ENCODE measurements at places on chromosomes 12 and 14.

GRCh38 chr14:44988694-44989093, 26.7 kb downstream of the TOGARAM1 start:
- no peak for DNase-seq

DNA sequence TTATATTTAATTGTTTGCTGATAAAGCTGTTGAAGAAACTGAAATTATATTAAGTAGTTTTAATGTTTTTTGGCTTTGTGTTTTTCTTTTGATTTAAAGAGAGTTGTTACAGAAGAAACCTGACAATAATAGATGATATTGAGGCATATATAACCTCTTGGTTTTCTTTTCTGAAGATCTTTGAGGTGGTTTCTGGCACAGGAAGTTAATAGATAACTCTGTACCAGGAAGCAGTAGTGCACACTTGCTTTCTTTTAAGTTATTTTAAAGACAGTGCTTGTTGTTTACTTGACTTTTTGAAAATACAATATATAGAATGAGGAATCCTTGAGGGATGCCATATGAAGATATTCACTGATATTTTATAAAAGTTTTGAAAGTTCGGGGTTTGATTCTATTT, 209.0 kb upstream of the FBXO33 start:
- no peak for DNase-seq

GRCh38 chr14:81464253-81465002, 64.3 kb upstream of the STON2 start:
- no peak for DNase-seq

DNA sequence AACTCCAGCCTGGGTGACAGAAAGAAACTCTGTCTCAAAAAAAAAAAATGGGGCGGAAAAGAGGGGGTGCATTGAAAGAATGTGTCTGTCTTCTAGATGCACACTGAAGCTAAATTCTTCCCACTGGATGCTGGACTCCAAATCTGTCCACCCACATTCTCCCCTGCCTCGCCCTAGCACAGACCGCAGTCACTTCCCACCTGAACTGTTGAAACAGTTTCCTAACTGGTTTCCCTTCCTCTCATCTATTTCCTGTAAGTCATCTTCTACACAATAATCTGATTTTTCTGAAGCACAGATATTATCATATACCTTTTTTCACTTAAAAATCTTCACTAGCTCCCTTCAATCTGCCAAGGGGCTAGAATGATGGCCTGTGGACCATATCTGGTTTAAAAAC, 1.5 kb upstream of the HCAR1 start:
- no peak for DNase-seq

DNA sequence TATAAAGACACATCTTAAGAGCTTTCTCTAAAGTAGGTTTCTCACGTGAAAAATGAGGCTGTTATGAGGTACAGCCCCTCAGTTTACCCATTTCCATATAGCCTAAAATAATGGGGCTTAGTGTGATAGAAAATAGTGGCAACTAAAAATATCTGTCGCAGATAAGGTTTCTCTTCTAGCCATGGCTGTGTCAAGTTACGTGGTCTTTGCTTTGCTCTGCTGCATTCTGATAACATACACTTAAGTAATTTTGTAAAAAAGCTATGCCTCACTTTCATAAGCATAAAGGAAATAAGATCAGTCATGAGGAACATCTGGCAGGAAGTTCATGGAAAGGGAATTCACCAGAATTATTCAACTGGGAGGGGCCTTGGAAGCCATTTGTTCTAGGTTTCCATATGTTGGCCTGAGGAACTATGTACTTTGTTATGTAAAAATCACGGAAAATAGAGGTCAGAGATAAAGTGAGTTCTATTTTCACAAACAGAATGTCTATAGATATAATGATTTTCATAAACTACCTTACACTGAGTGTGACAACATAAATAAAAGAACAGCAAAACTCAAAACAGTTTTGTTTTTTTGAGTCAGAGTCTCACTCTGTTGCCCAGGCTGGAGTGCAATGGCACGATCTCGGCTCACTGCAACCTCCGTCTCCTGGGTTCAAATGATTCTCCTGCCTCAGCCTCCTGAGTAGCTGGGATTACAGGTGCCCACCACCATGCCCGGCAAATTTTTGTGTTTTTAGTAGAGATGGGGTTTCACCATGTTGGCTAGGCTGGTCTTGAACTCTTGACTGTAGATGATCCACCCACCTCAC, 195.6 kb upstream of the KRR1 start:
- no peak for DNase-seq

- DNase-seq, result no peak
Measured at GRCh38 chr12:60577607-60578006, 981.8 kb downstream of the SLC16A7 start.

GRCh38 chr12:116153113-116153512, 124.4 kb downstream of the MED13L start:
- no peak for DNase-seq

- DNase-seq, result no peak
Measured at GRCh38 chr12:89574736-89575208, 48.9 kb upstream of the POC1B start.

DNA sequence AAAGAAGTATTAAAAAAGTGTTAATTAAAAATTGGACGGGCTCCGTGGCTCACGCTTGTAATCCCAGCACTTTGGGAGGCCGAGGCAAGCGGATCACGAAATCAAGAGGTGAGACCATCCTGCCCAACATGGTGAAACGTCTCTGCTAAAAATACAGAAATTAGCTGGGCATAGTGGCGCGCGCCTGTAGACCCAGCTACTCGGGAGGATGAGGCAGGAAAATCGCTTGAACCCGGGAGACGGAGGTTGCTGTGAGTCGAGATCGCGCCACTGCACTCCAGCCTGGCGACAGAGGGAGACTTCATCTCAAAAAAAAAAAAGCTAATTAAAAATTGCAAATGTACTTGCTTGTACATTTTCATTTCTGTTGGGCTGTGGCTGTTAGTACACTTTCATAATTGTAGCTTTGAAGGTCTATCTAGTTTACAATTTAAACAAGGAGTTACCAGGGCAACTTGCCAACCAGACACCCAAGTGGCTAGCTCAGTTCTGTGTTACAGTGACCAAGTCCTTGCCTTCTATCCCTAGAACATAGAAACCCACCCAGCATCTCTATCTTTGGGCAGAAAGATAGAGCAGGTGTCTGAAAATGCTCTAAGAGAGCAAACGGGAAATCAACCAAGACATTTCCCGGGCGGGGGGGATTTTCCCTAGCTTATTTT, 1.2 kb downstream of the COA8 start:
- no peak for DNase-seq

DNA sequence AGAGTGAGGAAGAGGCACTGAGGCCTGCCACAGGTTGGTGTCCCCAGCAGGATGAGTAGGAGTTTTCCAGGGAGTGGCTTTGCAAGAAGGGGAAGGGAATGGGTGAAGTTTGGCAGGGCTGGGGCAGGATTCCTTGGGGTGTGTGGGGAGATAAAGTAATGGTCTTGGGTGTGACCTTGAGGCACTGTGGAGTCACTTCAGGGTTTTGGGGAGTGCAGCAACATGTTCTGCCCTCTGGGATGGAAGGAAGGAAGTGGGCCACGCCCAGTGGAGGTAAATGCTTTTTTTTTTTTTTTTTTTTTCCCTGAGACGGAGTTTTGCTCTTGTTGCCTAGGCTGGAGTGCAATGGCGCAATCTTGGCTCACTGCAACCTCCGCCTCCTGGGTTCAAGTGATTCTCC, 108.9 kb downstream of the ADCK1 start:
- DNase-seq, result no peak

GRCh38 chr12:116637589-116638150, 78.5 kb downstream of the MAP1LC3B2 start:
- no peak for DNase-seq

GRCh38 chr12:57837864-57838562, 8.5 kb downstream of the CTDSP2 start:
- DNase-seq, result no peak

GRCh38 chr12:116885491-116885890, 4.2 kb upstream of the HRK start:
- no peak for DNase-seq

DNA sequence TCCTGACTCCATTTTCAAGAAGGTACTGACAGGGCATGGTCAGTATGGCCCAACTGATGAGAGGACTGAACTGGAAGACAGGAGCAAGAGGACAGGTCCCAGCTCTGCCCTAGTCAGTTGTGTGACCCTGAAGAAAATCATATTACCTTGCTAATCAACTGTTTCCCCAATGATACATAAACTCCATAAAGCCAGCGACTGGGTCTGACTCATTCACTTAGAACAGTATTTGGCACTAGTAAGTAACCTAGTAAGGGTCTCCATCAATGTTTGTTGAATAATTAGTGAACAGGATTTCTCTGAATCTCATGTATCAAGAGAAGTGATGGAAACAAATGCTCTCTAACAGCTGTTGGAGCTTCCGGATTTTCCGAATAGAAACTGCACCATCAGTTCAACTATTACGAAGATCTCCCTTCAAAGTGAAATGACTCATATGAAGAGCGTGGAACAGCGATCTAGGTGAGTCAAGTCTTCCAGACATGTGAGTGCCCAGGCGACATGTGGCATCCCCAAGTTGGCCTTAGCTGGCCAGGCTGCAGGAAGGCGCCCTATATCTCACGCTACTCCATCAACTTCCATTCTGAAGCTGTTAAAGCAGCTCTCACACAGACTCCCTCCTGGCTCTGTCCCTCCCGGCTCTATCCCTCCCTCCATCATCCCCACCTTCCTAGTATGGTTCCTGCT, 94.5 kb downstream of the TTC7B start:
- DNase-seq, result no peak

DNA sequence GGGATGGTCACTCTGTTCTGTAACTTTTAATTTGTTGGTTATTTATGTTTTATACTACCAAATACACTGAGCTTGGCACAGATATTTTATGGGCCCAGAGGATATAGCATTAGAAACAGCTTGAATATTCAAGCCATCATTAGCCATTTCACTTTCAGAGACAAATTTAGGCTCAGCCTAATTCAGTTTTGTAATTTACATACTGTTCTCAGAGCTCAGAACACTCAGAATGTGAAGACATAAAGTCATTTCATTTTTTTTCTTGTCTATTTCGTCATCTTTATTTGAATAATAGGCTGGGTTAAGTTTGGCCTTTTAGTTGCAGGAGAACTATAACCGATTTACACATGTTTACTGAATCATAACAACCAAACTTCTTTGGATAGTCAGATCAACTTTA, 361.7 kb downstream of the SNAPC1 start:
- no peak for DNase-seq

GRCh38 chr14:103144085-103144484, 20.8 kb downstream of the TNFAIP2 start:
- no peak for DNase-seq

GRCh38 chr14:25750436-25750835, 700.5 kb upstream of the STXBP6 start:
- DNase-seq, result no peak

DNA sequence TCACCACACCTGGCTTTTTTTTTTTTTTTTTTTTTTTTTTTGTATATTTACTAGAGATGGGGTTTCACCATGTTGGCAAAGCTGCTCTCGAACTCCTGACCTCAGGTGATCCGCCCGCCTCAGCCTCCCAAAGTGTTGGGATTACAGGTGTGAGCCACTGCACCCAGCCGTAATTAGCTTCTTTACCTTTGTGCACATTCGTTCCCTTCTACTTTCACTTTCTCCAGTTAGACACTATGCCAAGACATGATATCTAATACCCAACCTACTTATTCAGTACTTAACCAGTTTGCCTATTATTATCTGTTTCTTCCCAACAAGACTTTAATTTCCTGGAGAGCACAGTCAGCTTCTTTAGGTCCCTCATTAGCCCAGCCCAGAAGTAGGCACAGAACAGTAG, 5.3 kb downstream of the STYK1 start:
- no peak for DNase-seq

GRCh38 chr12:120496413-120497340, 764 bp downstream of the DYNLL1 start:
- peak; percentile 73 for DNase-seq

DNA sequence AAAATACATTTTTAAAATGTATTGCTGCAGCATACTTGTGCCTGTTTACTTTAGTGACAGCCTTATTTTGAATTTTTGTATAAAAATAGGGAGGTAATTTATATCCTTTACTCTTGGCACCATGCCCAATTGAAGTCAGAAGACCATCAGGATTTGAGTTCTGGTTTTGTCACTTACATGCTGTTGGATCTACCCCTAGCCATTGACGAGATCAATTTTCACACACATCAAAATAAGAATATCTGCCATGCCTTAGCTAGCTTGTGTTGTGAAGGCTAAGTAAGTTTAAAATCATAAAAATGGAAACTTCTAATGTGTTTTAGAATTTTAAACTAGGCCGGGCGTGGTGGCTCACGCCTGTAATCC, 381.8 kb downstream of the KCNH5 start:
- DNase-seq, result no peak

- DNase-seq, result no peak
Measured at GRCh38 chr12:6773590-6774351, 1.5 kb downstream of the LAG3 start.

DNA sequence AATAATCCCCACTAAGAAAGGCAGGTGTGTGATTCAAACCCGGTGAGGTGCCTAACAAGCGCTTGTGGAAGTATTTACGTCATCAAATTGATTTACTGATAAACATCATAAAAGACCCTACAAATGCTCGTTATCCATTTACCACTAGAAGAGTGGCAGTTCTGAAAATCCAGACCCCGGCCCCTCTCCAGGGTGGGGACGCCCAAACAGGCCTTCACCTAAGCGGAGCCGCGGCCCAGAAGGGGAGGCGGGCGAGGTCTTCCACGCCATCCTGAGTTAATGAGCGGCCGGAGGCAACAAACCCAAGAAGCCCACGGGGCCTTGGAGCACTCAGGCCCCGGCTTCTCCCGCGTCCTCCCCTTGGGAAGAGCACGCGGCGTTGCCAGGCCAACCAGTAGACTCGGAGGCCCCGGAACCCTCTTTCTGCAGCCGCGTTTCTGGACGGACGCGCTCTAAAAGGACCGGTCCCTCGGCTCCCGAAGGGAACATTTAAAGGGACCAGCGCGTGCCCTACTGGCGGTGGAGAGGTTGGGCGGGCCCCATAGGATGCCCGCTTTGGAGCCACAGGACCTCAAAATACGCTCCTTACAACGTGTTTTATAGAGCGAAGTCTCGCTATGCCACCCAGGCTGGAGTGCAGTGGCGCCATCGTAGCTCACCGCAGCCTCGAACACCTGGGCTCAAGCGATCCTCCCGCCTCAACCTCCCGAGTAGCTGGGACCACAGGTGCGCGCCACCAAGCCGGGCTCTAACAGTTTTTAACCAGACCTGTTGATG, 3.5 kb downstream of the PTPN21 start:
- peak; percentile 90 for DNase-seq

GRCh38 chr12:80412343-80412953, 31.6 kb upstream of the PTPRQ start:
- no peak for DNase-seq

- no peak for DNase-seq
Measured at GRCh38 chr12:51087818-51088217, 4.4 kb upstream of the CSRNP2 start.

DNA sequence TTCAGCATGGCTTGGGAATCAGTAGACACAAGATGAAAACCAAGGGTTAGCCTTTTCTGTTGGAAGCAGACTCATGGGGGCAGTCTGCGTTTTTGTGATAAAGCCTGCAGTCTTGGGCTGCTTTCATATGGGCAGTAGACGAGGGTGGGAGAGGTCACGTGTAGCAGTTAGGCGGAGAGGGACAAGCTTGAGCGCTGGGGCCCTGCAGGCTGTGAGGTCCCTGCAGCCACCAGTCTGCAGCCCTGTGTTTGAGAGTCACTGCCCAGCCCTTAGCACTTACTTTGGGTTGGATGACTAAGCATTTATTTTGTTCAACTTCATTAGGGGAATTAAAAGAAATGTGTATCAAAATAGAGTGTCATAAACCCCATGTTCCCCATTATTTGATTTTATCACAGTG, 37.2 kb downstream of the EP400 start:
- DNase-seq, result no peak
